Bladder microvascular endothelial cell (primary cell): ENCODE measurements at places on chromosomes 16 and 17. TPM values are rescaled to one million over a fixed set of nuclear protein-coding genes. Genes with fewer than 3 reads are reported as not detected.

The FXR2 gene
- total RNA-seq = 28.2 and 35.0 TPM in 2 replicates

The MEIOC gene
- under 0.01 TPM in 1 of 2 replicates, not detected in the other for total RNA-seq

The ALOX15 gene
- not detected in 2 replicates for total RNA-seq

The SMPD3 gene
- total RNA-seq = under 0.01 and 0.25 TPM in 2 replicates

The COPRS gene
- total RNA-seq = 38.2 and 45.7 TPM in 2 replicates

The TBC1D3C gene
- not detected in 2 replicates for total RNA-seq

The CRHR1 gene
- total RNA-seq = not detected in 2 replicates

The SCO1 gene
- total RNA-seq = 18.5 and 34.4 TPM in 2 replicates

The PLD6 gene
- total RNA-seq = 1.3 and 2.4 TPM in 2 replicates

The DCAF7 gene
- 14.9 and 39.4 TPM in 2 replicates for total RNA-seq

The TSNAXIP1 gene
- 0.81 and 0.88 TPM in 2 replicates for total RNA-seq

The PEX12 gene
- total RNA-seq = 2.1 and 4.1 TPM in 2 replicates

The C17orf107 gene
- total RNA-seq = 0.49 and 1.1 TPM in 2 replicates

The SLFN12L gene
- total RNA-seq = 0.16 and 0.25 TPM in 2 replicates

The SPATA22 gene
- total RNA-seq = under 0.01 TPM in 1 of 2 replicates, not detected in the other
